ENCODE measurements at places on chromosomes 5 and 9. TPM values are rescaled to one million over a fixed set of nuclear protein-coding genes. Genes with fewer than 3 reads are reported as not detected.

Gene SLC45A2
- not detected for total RNA-seq

Gene ABHD17B
- total RNA-seq: 11.1 TPM

Gene SYNPO
- total RNA-seq: 0.17 TPM

Gene FOXI1
- total RNA-seq: not detected

Gene OR1J2
- total RNA-seq: not detected

Gene HRH2
- total RNA-seq: 10.0 TPM

Gene ARSI
- not detected for total RNA-seq

Gene FAM78A
- total RNA-seq: 24.1 TPM

DNA sequence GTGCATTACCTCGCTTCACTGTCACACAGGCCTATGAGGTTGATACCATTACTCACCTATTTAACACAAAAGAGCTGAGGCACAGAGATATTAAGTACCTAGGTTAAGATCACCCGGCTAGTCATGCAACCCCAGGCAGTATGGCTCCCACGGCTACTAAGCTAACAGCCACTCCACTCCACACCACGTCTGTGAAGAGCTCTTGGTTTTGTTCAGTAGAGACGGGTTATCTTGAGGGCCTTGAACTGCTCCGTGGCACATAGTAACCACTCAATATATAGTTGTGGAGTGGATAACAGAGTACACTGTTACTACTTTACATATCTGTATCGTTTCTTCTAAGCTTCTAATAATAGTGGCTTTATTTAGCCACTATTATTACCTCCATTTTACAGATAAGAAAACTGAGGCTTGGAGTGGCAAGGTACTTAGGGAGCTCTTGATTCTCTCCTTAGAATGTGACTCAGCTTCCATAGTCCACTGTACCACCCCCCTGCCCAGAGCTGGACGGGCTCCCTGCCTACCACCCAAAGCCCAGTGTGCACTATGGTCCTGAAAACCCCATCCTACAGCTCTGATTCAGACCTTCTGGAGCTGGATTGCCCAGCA, 1.0 kb upstream of the CORO2A start:
- DNase-seq: no peak

DNA sequence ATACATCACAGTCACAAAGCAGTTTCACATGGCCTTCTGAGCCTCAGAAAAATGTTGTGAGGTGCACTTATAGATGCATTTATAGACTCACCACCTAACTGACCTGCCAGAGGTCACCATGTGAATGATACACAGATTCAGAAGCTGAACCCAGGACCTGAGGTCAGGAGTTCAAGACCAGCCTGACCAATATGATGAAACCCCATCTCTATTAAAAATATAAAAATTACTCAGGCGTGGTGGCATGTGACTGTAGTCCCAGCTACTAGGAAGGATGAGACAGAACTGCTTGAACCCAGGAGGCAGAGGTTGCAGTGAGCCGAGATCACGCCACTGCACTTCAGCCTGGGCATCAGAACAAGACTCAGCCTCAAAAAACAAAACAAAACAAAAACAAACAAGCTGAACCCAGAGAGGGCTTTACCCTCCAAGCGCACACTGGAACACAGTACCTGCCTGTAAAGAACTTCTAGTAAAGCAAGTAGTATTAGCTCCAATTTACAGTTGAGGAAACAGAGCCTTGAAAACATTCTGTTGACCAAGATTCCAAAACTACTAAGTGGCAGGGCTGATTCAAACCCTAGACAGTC, 16.3 kb downstream of the ECPAS start:
- no peak for DNase-seq

DNA sequence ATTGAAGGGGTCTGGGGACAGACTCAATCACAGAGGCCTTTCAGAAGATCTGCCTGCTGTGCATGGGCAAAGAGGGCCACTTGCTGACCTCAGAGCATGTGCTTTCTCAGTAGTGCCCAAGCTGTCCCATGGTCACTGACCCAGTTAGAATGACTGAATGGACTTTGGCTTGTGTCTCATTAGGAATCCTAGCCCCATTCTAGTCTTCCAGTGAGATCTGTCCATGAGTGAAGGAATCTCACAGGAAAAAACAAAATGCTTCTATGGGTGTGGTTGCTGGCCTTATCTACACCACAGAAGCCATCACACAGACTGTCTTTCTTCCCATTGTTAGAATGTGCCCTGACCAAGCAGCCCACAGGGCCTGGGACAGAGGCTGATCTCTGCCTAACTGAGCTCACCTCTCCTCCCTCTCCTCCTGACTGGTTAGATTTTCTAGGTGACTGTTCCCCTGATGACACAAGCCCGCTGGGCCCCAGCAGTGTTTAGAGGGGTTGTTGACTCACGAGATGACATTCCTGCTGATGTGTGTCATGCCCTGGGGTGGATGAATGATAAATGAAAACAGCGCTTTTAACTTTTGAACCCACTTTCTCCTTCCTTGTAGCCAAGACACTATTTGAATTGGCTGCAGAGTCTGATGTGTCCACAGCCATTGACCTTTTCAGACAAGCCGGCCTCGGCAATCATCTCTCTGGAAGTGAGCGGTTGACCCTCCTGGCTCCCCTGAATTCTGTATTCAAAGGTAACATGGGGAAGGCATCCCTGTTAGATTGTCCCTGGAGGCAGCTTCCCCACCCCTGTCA, 24.8 kb downstream of the TGFBI start:
- DNase-seq: no peak

GRCh38 chr9:112921549-112921948, 30.9 kb upstream of the SLC46A2 start:
- peak; percentile 10 for DNase-seq

DNA sequence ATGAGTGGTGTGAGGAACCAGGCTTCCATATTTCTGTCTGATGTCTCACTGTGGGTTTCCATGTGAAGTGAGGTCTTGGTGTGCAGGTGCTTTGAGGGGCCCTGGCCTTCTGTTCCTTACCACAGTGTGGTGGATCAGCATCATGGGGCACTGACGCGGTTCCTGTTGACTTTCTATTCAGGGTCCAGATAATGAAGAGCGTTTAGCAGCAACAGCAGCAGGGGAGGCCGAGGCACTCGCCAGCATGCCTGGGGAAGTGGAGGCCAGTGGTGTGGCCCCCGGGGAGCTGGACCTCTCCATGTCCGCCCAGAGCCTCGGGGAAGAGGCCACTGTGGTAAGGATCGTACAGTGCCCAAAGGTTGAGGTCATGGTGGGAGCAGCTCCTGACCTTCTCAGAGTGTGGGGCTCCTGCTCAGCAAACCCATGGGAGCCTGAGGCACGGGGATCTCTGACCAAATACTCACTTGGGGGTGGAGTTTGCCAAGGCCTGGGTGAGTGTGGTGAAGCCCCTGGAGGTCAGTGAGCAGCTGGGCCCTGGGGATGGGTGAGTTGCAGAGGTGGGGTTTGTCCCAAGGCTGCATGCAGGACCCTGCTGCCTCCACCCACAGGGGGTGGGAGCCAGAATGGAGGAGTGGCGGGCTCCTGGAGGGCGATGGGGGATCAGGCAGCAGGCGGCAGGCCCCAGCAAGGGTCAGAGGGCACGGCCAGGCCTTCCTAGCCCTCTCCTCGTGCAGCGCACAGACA, 61.2 kb downstream of the COL15A1 start:
- DNase-seq: no peak

DNA sequence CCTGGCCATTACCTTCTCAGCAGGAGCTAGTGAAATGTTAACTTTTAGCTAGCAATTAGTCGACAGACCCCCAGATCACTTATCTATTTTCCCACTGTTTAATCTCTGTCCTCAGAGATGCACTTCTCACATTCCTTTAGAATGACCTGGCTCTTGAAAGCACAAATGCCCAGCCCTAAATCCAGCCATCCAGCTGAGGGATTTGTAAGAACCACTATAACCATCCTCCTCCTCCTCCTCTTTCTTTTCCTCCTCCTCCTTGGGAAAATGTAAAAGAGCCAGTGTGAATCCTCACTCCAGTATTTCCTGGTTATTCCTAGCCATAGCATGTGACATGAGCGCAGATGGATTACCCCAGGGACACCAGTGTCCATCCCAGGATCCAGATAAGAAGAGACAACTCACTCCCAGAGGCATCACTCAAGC, 124.3 kb downstream of the ENC1 start:
- no peak for DNase-seq

- DNase-seq: no peak
Observed at GRCh38 chr9:83588256-83588655, 34.7 kb upstream of the IDNK start.

DNA sequence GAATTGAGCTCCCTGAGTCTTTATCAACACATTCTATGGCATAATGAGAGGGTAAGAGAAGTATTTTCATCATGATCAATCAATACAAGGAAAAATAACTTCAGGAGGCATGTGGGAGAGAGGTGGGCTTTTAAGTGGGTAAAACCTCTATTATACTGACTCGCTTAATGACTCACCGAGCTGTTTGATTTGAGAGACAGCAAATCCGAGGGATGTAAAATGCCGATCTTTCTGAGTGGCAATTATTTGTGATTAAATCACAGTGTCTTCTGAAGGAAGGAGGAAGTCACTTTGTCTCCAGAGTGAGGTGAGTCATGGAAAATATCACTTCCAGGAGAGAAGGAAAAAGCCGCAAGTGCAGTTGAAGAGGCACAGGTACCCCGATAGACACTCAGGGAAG, 320.4 kb downstream of the DRD1 start:
- no peak for DNase-seq

DNA sequence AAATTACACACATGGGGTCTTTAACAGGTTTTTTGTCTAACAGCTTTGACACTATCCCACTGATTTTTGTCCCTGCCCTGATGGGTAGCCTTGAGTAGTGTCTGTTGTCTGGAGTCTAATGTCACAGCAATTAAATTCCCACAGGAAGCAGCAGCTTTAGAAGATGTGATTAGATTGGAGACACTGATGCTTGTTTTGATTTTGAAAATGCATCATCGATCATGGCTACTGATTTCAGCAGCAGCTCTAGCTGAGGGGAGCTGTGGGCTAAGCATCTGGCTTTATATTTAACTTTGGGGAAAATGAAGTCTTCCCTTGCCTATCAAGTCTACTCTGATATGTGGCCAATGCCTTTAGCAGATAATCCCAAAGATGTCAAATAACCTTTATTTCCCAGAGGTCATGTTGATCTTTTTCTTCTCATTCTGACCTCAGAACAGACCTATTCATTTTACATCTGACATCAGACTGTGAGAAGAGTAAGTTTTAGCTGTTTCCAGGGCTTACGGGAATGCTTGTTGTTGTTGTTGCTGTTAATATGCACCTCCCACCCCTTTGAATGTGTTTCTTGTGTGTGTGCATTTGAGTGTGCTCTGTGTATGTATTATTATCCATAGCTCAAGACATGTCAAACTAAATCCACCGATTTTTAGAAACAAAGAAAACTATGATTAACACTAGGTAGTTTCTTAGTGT, 704.9 kb upstream of the NUDT12 start:
- no peak for DNase-seq

- no peak for DNase-seq
Observed at GRCh38 chr5:125411071-125411743, 664.8 kb upstream of the ZNF608 start.

DNA sequence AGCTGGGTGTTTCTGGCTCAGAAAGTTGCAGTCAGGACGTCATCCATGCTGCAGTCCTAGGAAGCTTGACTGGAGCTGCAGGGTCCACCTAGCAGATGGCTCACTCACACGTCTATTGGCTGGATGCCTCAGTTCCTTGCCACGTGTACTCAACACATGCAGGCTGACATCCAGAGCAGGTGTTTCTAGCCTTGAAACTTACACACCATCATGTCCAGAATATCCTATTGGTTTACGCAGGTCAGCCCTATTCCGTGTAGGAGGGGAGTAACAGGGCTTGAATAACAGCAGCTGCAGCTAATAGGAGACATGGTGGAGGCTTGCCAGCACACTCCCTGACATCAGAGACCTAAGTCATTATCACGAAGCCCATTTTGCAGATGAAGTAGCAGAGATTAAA, 473.5 kb downstream of the ACTL7B start:
- no peak for DNase-seq

- DNase-seq: no peak
Observed at GRCh38 chr9:98763986-98764745, 32.2 kb downstream of the ANKS6 start.

DNA sequence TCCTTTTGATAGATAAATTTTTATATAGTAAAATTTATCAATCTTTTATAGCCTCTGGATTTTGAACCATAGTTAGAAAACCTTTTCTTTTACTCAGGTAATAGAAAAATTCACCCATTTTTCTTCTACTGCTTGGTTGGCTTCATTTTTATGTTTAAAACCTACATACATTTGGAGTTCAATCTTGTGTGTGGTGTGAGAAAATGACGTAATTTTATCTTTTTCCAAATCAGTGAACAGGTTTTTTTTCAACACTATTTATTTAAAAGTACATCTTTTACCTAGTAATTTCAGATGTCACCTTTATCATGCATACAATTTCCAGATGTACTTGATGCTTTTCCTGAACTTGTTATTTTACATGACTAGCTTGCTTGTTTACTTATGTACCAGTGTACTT, 200.2 kb downstream of the TRIM36 start:
- DNase-seq: no peak

DNA sequence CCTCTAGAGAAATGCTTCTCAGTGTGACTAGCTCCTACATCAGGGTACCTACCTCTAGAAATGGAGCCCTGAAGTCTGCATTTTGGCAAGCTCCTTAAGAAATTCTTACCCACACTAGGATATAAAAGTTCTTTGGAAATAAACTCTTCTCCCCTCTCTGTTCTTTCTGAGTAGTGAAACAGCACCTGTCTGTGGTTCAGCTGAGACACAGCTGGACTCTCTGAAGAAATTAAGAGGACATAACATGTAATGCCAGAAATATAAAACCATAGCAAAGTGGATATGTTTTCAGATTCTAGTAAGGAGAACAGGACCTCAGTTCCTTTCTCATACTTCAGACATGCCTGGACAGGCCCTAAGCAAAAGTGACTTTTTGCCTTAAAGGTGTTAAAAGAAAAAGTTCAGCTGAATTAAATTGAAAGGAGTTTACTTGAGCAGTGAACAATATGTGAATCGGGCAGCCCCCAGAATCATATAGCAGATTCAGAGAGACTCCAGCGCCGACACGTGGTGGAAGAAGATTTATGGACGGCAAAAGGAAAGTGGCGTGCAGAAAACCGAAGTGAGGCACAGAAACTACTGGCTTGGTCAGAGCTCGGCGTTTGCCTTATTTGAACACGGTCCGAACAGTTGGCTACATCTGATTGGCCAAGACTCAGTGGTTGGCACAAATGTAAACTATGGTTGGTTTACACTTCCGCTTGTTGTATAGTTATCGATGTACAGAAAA, 64.5 kb downstream of the PRKACG start:
- peak; percentile 64 for DNase-seq

DNA sequence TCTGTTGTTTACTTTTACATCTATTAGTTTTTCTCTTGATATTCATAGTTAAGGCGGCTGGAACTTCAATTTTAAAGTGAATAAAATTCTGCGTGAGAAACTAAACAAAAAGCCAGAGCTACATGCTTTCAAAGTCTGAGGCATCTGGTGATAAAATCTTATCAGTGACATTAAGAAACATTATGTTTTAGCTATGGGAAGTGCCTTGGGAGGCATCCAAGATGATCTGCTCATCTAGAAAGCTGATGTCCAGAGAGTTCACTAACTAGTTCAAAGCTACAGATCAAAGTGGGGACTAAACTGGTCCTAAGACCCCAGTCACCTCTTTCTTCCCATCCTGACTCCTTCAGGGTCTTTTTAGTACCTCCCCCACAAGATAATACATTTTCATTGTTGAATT, 37.2 kb downstream of the MRPS27 start:
- DNase-seq: no peak
